ENCODE measurements at places on chromosomes 7 and 10.
A peak's percentile ranks its signal among the peaks of the same experiment; 100 is the strongest.

GRCh38 chr10:63744060-63744941 lies 223.1 kb downstream of the REEP3 start:
- DNase-seq: peak; percentile 29

DNA sequence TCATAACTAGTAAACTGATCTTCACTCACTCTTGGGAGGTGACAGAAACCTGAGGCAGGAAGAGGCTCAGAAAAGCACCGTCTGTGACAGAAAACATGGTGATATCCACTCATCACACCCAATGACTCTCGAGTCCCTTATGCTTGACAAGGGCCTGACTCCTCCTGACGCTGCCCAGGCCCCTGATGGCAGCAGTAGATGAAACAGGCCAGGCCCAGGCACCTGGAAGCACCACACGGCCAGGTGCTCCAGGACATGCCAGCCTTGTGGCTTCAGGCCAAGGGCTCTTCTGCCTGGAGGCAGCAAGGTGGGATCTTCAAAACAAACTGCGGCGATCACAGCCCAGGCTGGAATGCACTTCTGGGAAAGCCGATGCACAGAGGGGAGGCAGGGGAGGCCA lies 89.3 kb downstream of the MAD1L1 start:
- DNase-seq: no peak

GRCh38 chr7:153576096-153576495 lies 476.1 kb upstream of the DPP6 start:
- DNase-seq: no peak

- DNase-seq: no peak
These were observed 1631.5 kb upstream of the LRRTM3 start for GRCh38 chr10:65294329-65294728.

DNA sequence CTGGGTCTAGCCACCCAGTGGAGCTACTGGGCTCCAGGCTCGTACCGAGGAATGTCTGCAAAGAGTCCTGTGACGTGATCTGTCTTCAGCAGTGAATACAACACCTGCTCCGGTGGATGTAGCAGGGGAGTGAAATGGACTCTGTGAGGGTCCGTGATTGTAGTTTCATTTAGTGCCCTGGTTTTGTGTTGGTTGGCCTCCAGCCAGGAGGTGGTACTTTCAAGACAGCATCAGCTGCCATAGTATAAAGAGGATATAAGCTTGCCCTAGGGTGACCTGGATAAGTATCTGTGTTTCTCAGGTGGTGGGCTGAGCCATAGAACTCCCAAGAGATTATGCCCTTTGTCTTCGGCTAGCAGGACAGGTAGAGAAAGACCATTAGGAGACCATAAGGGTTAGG lies 24.6 kb upstream of the WNT2 start:
- DNase-seq: no peak

DNA sequence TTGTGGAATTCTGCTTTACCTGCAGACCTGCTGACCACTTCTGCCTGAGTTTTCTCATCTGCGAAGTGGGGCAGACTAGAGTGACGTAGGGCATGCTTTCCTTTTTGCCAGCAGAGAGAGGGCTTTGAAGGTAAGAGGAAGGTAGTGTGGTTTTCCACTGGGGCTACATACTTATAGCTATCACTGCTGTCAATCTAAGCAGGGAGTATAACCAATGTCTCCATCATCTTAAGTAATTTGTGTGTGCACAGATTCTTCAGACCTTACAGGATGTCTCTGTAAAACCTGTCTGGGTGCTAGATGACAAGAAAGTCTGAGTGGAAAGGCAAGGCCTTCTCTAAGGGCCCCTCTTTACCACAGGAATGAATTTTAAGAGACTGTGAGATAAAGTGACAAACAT lies 106.8 kb downstream of the RBM20 start:
- no peak for DNase-seq

GRCh38 chr10:79028056-79028430 lies 40.7 kb upstream of the ZMIZ1 start:
- no peak for DNase-seq

DNA sequence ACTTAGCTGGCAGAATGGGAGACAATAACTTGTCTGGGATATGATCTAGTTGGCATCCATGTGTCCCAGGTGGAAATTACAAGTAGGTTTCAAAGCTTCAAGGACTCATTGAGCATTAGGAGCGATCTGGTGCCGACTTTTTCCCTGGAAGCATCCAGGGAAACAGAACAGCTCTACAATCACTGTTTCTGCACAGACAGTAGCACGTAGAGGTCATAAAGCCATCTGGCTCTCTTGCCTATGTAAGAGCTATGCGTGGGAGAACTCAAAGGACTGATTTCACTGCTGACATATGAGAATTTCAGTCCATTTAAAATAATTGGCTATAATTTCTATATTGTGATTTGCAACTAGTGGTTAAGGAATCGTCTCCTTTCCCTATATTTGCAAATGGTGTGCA lies 791.7 kb downstream of the REEP3 start:
- no peak for DNase-seq
